COLO829 (cell line): ENCODE measurements at places on chromosomes 12 and 14.

GRCh38 chr12:56338308-56339157 is at the start of gene IL23A:
Gene IL23A (plus strand): TSS chr12:56338884. CDS start chr12:56339045, 161 bp downstream.
- no peak for DNase-seq

GRCh38 chr12:32176606-32177005 is 70.0 kb downstream of the BICD1 start:
- no peak for DNase-seq

- DNase-seq, result peak; percentile 22
These were observed 208.4 kb upstream of the FKBP4 start for GRCh38 chr12:2586156-2587038.

DNA sequence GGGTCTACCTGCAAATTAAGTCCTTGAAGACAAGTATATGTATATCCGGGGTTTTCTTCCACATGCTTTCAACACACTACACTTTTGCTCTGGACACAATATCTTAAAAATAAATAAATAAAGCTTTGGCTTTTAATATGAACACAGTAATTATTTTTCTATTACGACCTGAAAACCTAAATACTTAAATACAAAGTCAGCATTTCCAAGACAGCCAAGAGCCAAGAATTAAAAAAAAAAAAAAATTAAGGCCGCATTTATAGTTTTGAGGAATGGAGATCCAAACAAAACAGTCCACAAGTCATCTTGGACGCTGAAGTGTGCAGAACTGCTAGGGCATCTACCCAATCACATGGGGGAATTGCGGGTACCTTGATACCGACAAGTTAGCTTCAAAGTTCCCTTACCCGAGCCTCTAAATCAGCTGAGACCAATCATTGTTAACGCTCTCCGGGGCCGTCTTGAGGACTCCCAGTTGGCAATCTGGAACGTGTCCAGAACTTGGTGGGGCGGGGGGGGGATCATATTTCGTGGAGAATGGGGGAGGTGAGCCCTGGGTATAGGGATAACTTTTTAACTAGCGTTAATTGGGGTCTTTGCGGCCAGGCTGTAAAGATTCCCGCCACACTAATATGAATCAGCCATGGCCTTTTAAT is 731 bp upstream of the PCNX4 start:
- peak; percentile 33 for DNase-seq

- no peak for DNase-seq
These were observed 41.1 kb downstream of the SERPINA3 start for GRCh38 chr14:94653321-94653720.

DNA sequence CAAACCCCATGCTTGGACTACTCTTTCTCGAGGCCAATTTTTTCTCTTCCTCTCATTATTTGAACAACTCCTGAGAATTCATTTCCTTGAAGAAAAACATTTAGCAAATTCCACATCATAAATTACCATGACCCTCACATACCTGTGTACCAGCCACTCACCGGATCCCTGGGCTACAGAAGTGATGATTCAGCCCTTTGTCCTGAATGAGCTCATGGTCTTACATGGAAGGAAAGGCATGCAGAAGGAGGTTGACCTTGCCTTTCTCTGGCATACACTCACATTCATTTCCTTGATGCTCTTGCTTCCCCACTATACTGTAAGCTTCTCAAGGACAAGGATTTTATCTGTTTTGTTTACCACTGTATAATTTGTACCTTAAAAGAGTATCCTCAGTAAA is 191.5 kb downstream of the SLC5A8 start:
- DNase-seq, result no peak

GRCh38 chr12:116492703-116493324 is 66.4 kb upstream of the MAP1LC3B2 start:
- no peak for DNase-seq

DNA sequence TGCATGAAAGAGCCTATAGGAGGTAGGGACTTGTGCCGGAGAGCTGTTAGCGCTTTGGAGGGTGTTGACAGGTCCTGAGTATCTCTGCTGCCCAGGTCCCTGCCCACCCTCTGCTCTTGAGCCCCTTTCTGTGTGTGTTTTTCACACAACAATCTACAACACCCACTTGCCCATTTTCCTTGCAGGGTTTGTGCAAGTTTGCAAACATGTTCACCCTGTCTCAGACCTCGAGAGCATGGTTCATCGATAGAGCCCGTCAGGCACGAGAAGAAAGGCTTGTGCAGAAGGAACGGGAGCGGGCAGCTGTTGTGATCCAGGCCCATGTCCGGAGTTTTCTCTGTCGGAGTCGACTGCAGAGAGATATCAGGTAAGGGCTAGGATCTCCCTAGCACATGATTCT is 5.9 kb downstream of the UBE3B start:
- DNase-seq, result no peak

- peak; percentile 81 for DNase-seq
These were observed at the start of gene TGFB3 for GRCh38 chr14:75981426-75982265. Gene TGFB3 (minus strand): TSS chr14:75981995. CDS start chr14:75980893, 1,102 bp downstream.
